ENCODE measurements at places on chromosomes 5 and 9.

- no peak for DNase-seq
Measured at GRCh38 chr9:130599625-130600024, 20.2 kb downstream of the FUBP3 start.

DNA sequence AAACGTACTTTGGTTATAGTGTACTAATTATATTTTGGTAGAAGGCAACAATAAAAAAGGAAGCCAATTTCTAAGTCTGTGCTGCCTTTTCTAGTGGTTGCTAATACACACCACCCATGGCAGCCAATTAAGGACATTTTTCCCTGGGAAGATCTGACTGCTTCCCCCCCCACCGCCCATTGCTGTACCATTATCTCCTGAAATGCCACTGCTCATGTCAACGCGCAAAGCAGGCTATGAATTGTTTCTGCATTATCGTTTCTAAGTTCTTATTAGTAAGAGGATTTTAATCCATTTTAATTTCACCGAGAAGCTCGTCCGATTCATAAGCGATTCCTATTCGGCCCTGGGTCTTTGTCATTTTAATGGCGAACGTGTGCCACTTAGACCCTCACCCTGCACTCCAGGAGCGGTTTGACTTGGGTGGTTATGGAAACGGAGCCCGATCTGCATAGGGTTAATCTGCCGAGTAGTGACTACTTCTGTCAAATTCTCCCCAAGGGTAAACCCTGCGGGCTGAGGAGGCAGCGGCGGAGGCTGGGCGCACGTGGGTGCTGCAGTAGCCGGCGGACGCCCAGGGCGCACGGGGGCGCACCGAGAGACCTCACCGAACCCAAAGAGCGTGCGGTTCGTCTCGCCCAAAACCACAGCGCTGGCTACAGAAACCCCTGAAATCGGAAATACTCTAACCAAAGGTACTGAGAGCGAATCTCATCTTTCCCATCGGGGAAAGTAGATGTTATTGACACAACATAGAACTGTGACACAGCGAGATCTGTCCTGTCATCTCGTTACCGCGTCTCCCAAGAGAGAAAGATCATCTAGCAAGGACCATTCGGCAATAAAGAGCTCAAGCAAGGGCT lies 55.8 kb upstream of the SHC3 start:
- no peak for DNase-seq

DNA sequence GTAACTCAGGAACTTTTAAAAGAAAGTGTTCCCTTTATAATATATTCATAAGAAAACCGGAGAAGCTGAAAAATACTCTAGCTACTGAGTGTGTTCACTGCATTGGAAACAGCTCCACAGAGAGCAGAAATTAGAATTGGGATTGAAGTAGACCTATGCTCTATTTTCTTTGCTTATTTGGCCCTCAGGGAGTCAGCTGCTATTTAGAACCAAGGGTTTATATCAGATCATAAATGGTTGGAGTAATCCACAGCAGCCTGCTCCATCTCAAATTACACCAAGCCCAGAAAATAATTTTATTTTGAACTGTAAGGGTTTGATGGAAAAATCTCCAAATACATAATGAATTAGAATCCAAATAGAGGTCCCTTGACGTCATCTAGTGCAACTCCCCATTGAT lies 202.6 kb downstream of the ADAMTSL1 start:
- DNase-seq: no peak

DNA sequence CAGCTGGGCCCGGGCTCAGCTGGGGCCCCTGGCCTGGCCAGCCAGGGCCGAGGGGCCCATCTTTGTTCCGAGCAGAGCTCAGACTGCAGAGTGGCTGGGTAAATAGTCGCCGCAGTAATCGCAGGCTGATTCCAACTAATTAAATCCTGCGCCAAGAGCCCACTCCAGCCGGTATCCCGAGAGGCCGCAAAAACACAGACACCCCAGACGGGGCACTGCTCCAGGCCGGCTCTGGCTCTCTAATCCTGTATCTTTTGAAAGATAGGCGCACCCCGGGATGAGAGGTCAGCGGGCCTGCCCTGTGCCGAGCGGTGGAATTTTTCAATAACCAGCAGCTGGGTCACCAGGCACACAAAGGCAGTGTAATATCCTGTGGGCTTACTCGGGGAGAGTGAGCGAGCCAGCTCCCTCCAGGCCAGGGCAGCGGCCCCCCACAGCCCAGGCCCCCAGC lies 57.7 kb downstream of the LMX1B start:
- no peak for DNase-seq

- DNase-seq: peak; percentile 2
Measured at GRCh38 chr5:80686757-80687156, 32.0 kb upstream of the DHFR start.

GRCh38 chr9:129583308-129584038 lies 37.4 kb downstream of the C9orf50 start:
- no peak for DNase-seq

- no peak for DNase-seq
Measured at GRCh38 chr9:130192382-130192999, 20.3 kb downstream of the NCS1 start.

- no peak for DNase-seq
Measured at GRCh38 chr5:41094871-41095270, 23.7 kb upstream of the MROH2B start.

GRCh38 chr5:55030220-55030619 lies 6.2 kb downstream of the GZMK start:
- no peak for DNase-seq

DNA sequence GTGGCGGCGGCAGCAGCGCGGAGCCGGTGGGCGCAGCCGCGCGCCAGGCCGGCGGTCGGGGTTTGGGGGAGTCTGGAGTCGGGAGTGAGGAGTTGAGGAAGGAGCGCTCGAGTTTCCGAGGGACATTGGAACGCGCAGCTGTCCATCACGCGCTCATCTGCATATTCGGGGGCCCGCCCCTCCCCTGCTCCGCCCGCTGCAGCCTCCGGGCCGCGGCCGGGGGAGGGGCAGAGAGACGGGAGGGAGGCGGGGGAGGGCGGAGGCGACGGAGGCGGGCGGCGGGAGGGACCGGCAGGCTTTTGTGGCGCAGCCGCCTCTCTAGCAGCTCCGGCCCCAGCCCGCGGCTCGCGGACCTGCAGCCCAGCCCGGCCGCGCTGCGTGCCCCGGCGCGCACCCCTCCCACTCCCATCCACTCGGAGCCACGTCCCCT lies at the start of gene IRX2:
Gene IRX2, minus strand, starts transcription at position 86 of the 430 bp plus-strand sequence. CDS start 264 bp downstream, outside the sequence.
- DNase-seq: no peak

DNA sequence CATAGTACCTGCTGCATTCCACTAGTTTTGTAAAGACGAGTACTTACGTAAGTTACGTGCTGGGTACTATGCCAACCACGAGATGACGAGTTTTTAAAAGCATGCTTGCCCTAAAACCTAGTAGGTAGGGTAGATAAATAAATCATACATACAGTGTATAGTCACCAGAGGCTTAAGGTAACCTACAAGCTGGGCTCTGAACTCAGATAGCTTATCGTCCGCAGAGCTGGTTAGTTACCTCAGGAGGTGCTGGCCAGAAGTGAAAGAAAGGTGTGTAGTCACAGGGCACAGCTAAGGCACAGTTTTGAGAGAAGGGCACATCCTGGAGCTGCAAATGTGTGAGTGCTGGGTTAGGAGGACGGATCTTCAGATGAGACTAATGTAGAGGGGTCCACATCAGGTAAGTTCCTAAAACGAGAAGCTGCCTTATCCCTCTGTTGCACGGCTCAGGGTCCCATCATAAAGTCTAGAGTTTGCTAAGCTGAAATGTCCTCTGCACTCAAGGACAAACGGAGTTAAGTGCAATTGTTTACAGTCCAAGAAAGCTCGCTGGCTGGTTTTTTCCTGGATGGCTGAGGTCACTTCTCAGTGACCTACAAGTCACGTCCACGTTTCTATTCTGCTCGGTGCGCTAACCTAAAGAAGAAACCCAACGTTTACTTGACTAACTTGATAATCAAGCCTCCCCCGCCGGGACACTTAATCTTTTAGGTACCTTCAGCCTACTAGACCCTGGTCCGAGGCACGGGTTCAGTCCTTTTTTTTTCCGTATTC lies 1.1 kb upstream of the SNX24 start:
- DNase-seq: no peak

- DNase-seq: no peak
Measured at GRCh38 chr5:160961038-160961437, 109.0 kb upstream of the ATP10B start.

DNA sequence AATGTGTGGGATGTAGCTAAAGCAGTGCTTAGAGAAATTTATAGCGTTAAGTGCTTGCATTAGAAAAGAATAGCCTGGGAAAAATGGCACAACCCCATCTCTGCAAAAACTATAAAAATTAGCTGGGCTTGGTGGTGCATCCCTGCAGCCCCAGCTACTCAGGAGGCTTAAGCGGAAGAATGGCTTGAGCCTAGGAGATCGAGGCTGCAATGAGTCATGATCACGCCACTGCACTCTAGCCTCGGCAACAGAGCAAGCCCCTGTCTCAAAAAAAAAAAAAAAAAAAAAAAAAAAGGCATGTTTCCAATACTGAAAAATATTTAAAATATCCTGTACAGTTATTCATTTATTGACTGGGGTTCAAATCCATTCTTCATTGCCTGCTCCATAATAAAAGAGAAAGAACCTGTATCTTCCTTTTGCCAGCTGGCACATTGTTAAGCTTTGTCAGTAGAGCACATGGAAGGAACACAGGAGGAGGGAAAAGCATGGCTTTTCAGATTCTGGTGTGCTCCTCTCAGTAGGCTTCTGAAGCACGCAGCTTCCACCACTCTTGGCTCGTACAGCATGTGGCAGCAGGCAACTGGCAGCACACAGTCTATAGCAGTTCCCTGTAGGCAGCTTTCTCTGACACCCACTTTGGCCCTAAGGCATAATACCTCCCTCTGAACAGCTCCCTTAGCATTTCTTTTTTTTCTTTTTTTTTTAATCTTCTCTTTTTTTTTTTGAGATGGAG lies 73.5 kb downstream of the TRIM36 start:
- no peak for DNase-seq

DNA sequence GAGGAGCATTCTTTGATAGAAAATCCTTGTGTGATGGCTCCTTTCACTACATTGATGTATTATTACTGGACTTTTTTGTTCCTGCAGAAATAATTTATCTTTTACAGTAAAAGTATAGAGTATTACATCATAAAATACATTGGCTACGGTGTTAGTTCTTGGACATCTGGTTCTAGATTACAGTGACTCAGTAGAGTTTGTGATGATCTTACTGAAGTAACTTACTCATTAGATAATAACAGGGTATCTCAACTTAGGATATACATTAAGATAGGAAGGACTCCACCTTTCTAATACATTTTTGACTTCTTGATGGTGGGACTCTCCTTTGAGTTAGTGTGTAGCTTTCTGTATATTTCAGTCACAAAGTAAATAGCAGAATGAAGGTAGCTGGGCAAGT lies 59.1 kb downstream of the ZNF462 start:
- DNase-seq: no peak

DNA sequence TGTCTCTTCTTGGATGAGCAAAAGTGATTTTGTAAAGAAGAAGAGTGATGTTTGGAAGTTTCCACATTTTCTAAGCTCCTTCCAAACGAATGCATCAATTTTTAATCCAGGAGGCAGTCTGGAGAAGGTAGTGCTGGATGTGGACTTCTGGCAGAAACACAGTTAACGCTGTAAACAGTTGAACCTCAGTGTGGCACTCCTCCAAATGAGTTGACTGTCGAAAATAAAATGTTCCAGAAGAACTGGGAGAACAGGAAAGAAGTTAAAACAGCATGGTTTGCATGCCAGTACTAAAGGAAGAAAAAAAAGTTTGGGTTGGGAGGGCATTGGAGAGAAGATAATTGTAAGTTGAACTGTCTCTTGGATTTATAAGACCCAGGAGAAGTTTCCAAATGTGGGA lies 6.5 kb downstream of the ZNF462 start:
- no peak for DNase-seq

- DNase-seq: no peak
Measured at GRCh38 chr5:15304914-15305834, 194.8 kb upstream of the FBXL7 start.
